Daoy (cell line): ENCODE measurements at places on chromosomes 12 and 14. TPM values are rescaled to one million over a fixed set of nuclear protein-coding genes. Genes with fewer than 3 reads are reported as not detected.

AGAP2 gene
- 0.03 and 0.29 TPM in 2 replicates for total RNA-seq

INSM2 gene
- total RNA-seq: 0.17 TPM in 1 of 2 replicates, not detected in the other

SPX gene
- total RNA-seq: 1.1 and 1.4 TPM in 2 replicates

ACSM4 gene
- not detected in 2 replicates for total RNA-seq

DBX2 gene
- total RNA-seq: not detected in 2 replicates

CD69 gene
- 0.12 and 0.57 TPM in 2 replicates for total RNA-seq

C12orf56 gene
- total RNA-seq: 0.06 TPM in 1 of 2 replicates, not detected in the other

OR6C2 gene
- not detected in 2 replicates for total RNA-seq

CDCA3 gene
- 107 TPM in 2 replicates for total RNA-seq

METAP2 gene
- total RNA-seq: 175 and 227 TPM in 2 replicates

AKAP5 gene
- total RNA-seq: 1.6 and 2.9 TPM in 2 replicates

SMARCD1 gene
- 79.4 and 98.4 TPM in 2 replicates for total RNA-seq

ANKS1B gene
- 26.4 and 36.8 TPM in 2 replicates for total RNA-seq

TMEM132C gene
- 0.42 TPM in 1 of 2 replicates, not detected in the other for total RNA-seq

CAPZA3 gene
- not detected in 2 replicates for total RNA-seq
